Activated CD4-positive, alpha-beta T cell treated with anti-CD3 and anti-CD28 coated beads for 36 hours (primary cell): ENCODE measurements at places on chromosomes 5 and 9. TPM values are rescaled to one million over a fixed set of nuclear protein-coding genes. Genes with fewer than 3 reads are reported as not detected.

Gene C9orf50
- not detected for total RNA-seq

Gene CCNI2
- total RNA-seq = 4.6 TPM

Gene FOXD4L5
- not detected for total RNA-seq

Gene CORO2A
- 9.7 TPM for total RNA-seq

Gene ALDOB
- total RNA-seq = not detected

Gene SPEF2
- total RNA-seq = 14.1 TPM

Gene ZBTB6
- 8.8 TPM for total RNA-seq

Gene EGFLAM
- total RNA-seq = not detected

Gene PCDHAC2
- not detected for total RNA-seq

Gene ISOC1
- total RNA-seq = 25.3 TPM

Gene FOXD4L3
- not detected for total RNA-seq
